Glutamatergic neuron (in vitro differentiated cells): ENCODE measurements at places on chromosomes 2 and 18.
A peak's percentile ranks its signal among the peaks of the same experiment; 100 is the strongest.

- DNase-seq = peak; percentile 84
Observed at GRCh38 chr2:231613663-231614558, 21.2 kb downstream of the TEX44 start.

- DNase-seq = no peak
Observed at GRCh38 chr2:37984589-37984988, 59.5 kb downstream of the RMDN2 start.

- DNase-seq = no peak
Observed at GRCh38 chr2:29562896-29563295, 358.5 kb downstream of the ALK start.

GRCh38 chr2:127324635-127325034 is 30.7 kb upstream of the ERCC3 start:
- DNase-seq = no peak
